AG20443 (cell line): ENCODE measurements at places on chromosomes 3 and 15.

DNA sequence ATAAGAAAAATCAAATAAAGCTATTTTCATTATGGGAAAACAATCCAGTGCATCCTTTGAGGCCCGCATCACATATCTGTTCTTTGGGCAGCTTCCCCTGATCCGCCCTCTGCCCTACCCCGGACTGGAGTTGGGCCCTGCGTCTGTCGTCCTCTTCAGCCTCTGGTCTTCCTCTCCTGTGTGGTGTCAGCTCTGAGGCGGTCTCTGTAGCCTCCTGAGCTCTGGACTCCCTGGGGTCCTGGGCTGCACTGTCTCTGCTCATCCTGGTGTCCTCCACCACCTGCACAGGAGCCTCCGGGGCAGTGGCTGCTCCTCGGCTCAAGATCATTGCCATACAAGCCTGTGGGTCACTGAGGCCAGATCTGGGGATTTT, 7.4 kb upstream of the SNX22 start:
- DNase-seq: no peak

GRCh38 chr3:114011059-114011797, 45.1 kb downstream of the CCDC191 start:
- DNase-seq: no peak

GRCh38 chr15:76678766-76679165, 226.4 kb downstream of the SCAPER start:
- peak; percentile 10 for DNase-seq

DNA sequence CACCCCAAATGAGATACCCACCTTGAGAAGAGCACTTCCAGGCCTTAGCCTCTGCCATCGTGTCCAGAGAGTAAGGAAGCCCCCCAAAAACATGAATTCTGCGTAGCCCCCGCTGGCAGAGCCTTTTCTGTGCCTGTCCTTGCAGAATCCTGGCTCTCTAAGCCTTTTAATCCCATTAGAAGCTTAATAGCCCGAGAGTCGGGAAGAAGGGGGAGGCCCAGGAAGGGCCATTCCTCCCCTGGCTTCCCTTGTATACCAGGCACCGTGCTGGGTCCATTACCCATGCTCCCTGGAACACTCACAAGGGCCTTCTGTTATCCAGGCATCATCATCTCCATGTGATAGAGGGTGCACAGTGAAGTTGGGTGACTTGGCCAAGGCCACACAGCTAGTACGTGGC, 7.1 kb downstream of the SPTBN5 start:
- DNase-seq: no peak

DNA sequence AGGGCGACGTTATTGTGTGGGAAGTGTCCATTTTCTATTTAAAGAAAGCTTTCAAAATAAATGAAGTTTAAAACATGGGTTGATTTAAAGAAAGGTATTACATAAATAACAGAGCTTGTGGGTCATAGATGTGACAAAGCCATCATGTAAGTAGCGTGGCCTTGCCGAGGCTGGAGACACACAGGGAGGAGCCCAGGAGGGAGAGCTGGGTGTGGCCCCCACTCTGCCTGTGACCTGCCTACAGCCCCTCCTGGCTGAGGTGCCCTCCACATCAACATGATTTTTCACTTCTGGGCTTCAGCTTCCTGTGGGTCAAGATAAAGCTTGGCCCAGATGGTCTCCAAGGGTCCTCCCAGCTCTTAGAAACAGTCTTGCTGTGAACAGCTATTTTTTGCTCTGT, 12.5 kb upstream of the MGLL start:
- no peak for DNase-seq

GRCh38 chr3:48402281-48402732, 27.6 kb downstream of the PLXNB1 start:
- DNase-seq: peak; percentile 96

DNA sequence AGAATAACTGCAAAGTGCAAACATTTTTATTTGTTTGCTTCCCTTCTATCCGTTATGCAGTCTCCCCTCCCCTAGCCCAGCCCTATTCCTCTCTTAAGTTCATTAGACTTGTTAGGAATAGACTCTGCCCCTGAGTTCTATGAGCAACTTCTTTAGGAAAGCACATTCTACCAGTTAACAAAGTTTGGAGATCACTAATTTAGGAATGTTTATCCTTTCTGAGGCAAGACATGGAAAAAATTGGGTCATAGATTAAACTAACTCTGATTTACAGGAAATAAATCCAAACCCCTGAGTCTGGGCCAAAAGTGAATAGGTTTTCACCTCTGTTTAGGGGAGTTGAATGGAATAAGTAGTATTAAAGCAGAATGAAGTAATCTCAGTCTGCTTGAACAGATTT, 34.4 kb downstream of the C3orf80 start:
- DNase-seq: no peak

DNA sequence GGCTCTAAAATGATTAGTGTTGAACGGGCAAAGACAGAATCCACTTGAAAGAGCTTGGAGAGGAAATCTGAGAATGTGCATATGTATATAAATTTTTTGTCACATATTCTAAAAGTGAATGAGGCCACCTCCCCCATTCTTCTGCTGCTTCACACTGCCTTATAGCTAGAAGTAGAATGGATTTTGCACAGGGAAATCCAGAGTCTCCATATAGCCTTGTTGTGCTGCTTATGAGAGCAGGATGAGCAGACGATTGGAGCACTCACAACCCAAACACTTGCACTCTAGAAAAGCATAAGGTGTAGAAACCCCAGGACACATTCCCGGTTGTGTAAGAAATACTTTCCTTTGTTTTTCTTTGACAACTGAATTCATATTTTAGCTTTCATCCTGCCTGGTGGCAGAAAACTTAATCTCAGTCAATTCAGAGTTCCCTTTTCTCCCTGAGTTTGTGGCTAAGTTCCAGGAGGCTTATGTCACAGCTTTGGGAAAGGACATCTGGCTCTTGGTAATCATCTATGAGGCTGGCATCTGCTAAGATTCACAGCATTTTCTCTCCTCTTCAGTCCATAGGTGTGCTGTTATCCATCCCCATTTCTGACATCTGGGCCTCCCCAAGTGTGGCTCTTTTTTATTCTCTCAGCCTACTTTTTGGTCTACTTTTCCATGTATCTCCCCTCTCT, 188.4 kb upstream of the PFN2 start:
- peak; percentile 40 for DNase-seq

GRCh38 chr3:49607796-49608195, 53.5 kb downstream of the BSN start:
- peak; percentile 4 for DNase-seq

- peak; percentile 82 for DNase-seq
These were observed 2.4 kb downstream of the CSRNP1 start for GRCh38 chr3:39150803-39151631.

- peak; percentile 89 for DNase-seq
These were observed 45.1 kb downstream of the EFCAB12 start for GRCh38 chr3:129383292-129383860.

DNA sequence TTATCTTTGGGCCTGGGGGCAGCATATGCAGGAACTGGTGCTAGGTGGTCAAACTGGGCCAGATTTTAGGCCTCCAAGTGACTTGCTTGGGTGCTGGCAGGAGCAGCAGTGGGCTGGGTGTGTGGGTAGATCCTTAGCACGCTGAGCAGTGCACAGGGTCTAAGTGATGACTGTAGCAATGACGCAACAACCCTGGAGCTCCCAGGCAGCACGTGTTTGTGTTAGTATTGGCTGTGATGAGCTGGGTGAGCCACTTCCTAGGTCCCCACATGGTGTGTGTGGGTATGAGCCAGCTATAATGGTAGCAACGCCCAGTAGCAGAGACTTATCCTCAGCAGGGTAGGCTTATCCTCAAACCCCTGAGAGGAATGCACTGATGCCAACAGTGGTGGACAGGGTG, 570.6 kb upstream of the ROBO1 start:
- peak; percentile 4 for DNase-seq

DNA sequence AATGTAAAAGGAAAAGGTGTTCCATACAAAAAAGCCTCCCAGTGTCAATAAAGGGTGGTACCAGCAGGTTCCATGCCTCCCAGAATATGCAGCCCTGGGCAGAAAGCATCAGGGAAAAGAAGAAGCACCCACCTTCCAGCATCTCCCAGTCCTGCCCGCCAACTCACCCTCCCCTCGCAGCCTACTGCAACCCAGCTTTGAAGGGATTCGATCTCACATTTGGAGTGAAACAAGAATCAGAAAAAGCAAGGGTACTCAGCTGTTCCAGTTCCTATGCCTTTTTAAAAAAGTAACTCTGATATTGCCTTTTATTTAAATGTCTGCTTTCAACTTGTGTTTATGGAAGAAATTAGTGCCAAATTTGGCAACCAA, 166.9 kb downstream of the ADAMTS17 start:
- no peak for DNase-seq

- DNase-seq: no peak
These were observed 146.0 kb upstream of the SMAD3 start for GRCh38 chr15:66919421-66919820.
